ENCODE measurements at places on chromosomes 6 and 20.

GRCh38 chr6:6131492-6132109, 124.9 kb upstream of the NRN1 start:
- peak; percentile 1 for DNase-seq

DNA sequence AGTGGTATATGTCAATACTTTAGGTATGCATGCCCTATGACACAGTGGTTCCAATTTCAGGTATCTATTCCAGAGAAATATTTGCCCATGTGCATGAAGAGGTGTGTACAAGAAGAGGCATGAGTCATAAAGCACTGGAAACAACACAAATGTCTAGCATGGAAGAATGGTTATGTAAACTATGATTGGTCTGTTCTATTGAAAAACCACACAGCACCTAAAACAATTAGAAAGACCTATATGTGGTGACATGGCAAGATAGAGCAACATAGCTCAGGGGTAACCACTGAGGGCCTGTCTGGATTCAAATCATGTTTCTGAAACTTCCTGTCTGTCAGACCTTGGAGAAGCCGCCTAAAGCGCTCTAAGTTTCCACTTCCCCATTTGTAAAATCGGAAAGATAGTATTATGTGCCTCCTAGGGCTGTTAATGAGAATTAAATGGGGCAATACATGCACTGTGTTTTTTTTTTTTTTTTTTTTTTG, 76.0 kb upstream of the SHLD1 start:
- peak; percentile 34 for DNase-seq

DNA sequence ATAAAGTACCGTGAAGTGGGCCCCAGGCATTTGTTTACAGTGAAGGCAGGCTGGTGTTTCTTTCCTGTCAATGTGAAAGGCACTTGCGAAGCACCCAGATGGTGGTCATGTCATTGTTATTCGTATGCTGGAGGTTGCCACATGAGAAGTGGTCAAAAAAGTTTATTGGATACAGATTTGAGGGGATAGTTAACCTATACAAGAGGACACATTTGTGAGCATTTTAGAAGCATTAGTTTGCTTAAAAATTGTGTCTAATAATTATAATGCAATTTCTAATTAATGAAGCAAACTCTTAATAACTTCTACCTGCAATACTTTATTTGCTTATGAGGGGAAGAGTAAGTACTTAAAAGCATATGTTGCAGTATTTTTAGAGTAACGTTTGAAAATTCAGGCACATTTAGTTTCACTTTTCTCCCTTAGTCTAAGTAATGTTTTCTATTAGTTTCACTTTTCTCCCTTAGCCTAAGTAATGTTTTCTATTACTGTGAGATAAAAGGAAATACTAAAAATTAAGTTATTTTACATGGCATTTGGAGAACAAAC, 120.7 kb upstream of the CLDN20 start:
- no peak for DNase-seq

- no peak for DNase-seq
Observed at GRCh38 chr6:98747273-98747672, 87.1 kb upstream of the POU3F2 start.

- no peak for DNase-seq
Observed at GRCh38 chr6:45942953-45943352, 72.7 kb downstream of the CLIC5 start.

DNA sequence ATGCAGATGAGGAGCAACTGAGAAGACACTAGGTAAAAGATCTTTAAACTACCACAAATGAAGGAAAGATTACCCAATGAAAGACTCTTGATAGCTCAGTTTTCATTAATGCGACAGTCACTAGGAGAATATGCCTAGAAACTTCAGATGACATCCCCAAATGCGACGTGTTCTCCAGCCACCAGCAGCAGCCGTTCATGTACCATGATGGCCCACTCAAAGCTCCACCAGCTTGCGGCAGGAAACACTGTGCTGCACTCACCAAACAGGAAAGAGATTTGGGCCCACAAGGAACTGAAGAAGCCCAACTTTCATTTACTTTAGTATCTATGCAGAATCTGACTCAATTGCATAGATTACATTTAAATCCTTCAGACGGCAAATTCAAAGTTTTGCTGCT, 7.5 kb downstream of the DIDO1 start:
- no peak for DNase-seq

DNA sequence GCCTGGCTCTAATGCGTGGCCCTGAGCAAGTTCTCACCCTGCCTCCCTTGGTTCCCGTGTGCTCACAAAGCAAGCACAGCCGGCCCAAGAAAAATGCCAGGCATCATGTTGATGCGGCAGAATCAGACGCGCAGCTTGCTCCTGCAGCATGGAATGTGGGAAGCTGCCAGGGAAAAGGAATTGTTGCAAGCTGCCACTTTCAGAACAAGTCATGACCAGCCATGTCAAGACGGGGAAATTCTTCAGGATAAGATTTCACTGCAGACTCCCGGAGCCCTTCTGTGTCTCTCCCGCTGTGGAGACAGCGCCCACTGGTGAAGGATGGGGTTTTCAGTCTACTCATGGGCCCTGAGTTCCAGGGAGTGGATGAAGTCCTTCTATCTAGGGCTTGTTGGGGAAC, 4.6 kb downstream of the DACT2 start:
- DNase-seq: no peak

DNA sequence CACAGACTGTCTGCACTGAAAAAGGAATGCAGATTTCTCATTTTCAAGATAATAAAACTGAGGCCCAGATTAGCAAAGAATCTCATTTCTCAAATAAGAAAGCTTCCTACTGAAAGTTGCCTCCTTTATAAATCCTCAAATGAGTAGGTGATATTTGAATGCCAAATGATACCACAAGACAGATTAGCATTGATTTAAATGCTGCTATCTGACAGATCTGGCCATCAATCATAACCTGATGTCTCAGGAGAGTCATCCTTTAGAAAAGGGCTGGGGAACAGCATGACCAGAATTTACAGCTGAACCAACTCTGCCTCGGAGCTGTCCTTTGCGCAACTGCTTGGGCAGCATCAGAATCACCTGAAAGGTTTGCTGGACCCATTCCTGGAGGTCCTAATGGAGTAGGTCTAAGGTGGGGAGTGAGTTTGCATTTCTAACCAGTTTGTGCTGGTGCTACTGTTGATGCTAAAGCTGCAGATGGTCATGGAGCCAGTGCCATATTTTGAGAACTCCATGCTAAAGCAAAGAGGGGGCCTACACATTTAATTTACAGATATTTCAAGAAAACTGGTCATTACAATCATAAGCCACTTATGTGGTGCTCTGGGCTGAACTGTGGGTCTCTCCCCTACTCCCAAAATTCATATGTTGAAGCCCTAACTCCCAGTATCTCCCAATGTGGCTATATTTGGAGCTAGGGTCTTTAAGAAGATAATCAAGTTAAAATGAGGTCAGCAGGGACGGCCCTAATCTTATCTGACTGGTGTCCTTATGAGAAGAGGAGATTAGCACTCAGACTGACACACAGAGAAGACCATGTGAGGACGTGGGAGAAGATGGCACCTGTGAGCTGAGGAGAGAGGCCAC, 295.5 kb upstream of the JARID2 start:
- DNase-seq: no peak

DNA sequence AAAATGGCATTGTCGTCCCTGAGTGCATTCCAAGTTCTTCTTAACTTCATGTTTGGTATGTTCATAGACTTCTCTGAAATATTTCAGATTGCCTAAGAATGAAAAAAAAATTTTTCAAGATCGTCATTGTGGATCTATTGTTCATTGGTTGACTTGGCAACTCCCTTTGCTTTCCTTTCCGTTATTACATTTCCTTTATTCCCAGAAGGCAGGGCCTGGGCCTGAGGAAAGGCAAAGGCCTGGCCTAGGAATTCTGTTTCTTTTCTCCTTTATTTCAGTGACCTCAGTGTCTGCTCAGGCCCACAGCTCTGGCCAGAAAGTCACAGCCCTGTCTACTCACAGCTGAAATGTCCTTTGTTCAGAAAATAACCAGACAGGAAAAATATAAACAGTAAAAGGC, 401.6 kb upstream of the PLCB4 start:
- no peak for DNase-seq

- no peak for DNase-seq
Observed at GRCh38 chr6:53299331-53300005, 49.3 kb downstream of the ELOVL5 start.

DNA sequence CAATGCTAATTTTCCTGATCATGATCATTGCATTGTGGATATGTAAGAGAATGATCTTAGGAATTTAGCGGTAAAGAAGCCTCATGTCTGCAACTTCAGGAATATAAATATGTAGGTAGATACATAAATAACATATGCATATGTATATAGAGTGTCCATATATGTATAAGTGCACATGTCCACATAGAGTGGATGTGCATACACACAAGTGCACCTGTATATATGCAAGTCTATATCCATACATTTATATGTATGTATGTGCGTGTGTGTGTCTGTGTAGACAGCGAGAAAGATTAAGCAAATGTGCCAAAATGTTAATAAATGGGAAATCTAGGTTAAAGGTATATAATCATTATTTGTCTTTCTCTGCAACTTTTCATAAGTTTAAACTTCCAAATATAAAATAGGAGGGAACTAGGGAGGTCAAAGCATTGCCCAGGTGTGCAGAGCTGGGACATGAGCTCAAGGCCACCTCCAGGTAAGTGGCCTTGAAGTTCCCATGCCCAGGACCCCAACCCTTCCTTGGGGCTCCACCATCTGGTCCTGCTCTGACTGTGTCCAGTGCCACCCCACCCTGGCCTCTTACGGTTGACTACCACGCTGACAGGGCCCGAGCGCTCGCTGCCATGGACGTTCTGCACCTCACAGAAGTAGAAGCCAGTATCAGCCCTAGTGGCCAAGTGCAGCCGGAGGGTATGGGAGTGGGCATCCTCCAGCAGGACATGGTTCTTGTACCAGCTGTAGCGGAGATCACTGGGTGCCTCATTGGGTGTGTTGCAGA, 9.6 kb downstream of the SIGLEC1 start:
- DNase-seq: no peak

DNA sequence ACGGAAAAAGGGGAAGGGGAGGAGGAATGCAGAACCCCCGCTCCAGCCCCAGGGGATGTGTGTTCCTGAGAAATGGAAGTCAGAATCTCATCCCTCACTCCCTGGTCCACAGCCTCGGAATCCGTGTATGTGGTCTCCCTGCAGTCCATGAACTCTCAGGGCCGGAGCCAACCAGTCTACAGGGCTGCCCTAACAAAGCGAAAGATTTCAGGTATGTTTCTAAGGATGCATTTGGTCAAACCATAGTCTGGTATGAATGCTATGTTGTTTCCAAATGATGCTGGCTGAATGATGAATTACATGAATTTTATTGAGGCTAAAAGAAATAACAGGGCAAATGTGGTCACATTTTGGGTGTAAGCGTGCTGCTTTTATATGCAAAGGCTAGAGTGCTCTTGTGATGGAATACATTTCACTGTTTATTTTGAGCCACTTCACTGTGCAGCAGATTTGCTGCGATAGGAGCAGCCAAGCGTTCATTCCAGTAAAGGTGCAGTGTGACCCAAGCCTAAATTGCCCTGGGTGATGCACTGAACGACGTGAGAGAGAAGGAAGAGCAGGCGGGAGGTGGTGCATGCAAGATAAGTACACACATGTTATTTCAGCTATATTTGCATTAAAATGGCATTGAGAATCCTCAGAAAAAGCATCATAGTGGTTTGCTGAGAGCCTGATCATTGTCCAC, 52.4 kb downstream of the FNDC1 start:
- no peak for DNase-seq

- DNase-seq: no peak
Observed at GRCh38 chr20:53872081-53872541, 198.3 kb downstream of the BCAS1 start.

- DNase-seq: no peak
Observed at GRCh38 chr6:46078294-46078693, 51.5 kb upstream of the ENPP4 start.

DNA sequence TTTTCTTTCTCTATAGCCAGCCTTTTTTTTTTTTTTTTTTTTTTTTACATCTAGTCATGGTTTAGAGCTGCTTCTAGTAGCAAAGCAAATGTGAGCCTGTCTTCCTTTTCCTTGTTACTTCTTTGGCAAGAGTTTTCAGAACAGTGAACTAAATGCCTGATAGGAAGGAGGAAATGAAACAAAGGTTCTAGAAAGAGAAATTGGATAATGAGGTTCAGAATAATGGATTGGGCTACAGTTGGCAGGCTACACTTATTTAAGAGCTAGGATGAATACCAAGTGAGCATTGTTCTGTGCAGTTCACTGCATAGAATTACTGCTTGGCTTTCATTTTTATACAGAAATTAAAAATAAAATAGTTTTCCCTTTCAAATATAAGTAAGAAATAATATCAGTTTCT, 78.6 kb downstream of the HIVEP1 start:
- DNase-seq: no peak

DNA sequence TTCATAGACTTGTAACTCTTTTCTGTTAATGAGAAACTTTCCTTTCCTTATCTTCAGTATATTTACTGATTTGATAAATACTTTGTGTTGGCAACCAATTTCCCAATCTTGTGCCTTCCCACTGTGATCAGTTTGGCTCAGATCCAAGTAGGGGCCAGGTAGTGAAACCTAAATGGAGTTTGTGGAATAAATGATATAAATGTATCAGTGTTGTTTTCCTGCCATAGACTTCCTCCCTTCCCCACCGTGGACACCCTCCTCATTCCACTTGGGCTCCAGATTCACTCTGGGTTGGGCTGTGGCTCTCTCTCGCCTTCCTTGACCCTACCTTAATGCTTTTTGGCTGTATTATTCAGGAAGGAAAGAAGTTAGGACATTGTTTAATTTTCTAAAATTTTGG, 1.3 kb downstream of the ZKSCAN3 start:
- no peak for DNase-seq

DNA sequence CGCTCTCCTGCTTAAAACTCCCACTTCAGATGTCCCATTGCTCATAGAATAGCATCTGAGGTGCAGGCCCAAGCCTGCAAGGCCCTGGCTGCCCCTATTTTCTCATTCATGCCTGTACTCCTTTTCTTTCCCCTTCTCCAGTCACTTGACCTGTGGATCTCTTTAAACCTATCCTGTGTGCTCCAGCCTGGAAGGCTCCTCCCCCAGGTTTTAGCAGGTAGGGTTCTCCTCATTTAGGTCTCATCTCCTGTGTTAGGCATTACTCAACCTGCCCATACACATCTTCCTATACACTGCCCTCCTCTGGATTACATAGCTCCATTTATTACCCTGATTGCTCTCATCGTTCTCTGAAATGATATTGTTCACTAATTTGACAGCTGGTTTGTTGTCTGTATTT, 185.3 kb downstream of the BACH2 start:
- DNase-seq: no peak

GRCh38 chr6:135088818-135089809, 34.5 kb upstream of the HBS1L start:
- DNase-seq: no peak

DNA sequence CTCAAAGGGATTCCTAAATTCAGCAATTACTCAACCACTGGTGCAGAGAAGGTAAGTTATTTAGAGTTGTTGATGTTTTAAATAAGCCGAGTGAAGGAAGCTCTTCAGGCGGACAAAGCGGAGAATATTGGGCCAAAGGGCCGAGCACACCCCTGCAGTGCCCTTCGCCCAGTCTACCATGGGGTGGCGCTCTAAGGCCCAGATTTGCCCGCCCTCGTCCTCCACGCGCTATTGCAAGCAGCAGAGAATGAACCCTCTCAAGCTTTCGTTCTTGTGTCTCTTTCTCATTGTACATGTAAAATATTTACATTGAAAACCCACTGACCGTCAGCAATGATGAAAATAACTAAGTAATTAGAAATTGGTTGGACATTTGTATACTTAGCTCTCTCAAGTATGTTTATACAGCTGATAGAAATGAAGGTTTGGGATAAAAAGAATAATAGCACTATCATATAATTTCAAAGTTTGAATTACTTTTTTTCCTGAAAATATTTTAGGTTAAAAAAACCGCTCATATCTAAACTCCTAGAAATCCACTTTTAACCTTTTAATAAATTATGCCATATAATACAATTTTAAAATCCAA, 195.0 kb upstream of the CEP162 start:
- no peak for DNase-seq

GRCh38 chr6:155314773-155315515, 660 bp upstream of the TFB1M start:
- DNase-seq: peak; percentile 91

All from NCI-H774 (cell line).